ENCODE measurements at places on chromosomes 16 and 17. TPM values are rescaled to one million over a fixed set of nuclear protein-coding genes. Genes with fewer than 3 reads are reported as not detected.

DNA sequence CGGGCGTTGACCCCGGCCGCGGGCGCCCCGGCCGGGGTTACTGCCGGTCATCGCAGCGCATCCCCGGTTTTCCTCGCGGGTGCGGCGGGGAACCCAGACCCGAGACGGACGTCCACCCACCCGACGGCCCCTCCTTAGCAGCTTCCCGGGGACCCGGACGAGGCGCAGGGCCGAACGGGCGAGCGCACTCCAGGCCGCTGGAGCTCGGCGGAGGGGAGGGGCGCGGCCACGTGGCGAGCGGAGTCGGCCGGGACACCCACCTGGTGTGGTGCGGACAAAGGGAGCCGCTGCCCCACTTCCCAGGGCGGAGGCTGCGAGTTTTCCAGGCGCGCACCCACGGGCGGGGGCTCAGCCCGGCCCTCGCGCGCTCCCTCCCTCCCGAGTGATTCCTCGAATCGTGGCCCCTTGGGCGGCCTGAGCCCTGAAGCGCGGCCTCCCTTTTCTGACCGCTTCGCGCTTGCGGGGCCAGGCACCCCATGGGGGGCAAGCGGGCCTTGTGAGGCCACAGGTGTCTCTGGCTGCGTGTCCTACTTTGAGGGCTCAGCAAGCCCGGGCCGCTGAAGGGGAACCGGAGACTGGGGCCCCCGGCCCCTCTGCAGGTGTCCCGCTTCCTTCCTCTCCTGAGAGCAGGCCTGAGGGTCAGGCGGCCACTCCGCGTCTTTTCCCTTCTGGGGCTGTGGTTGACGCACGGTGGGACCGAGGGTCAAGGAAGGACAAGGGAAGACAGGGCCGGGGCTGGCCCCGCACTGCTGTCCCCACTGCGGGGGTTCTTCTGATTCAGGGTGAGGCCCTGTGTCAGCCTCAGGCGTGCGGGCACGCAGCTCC is 1.1 kb upstream of the FASN start:
- no peak for DNase-seq

GRCh38 chr16:88456356-88457292 is 3.5 kb downstream of the ZFPM1 start:
- no peak for DNase-seq

DNA sequence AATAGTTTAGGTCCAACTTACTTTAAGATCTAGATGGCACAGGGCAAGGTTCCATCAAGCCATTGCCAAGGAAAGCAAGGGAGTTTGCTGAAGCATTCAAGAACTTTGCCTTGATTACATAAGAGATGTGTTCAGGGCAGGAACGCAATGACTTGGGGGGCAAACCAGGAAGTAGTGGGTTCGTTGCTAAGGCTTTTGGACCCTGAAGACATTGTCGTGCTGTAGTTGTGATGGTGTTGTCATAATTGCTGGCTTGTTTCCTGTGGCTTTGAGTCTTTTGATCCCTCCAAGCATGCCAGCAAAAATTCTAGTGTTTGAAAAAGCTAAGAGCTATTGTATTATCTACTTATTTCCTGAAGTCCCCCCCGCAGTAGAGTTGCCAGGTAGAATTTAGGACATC is 70.7 kb upstream of the HNF1B start:
- DNase-seq: no peak

- no peak for DNase-seq
These were observed at the start of gene ABCC1 for GRCh38 chr16:15949210-15950160. Gene ABCC1, plus strand, starts transcription at chr16:15949616. Its CDS starts 136 bp downstream, at chr16:15949752.

DNA sequence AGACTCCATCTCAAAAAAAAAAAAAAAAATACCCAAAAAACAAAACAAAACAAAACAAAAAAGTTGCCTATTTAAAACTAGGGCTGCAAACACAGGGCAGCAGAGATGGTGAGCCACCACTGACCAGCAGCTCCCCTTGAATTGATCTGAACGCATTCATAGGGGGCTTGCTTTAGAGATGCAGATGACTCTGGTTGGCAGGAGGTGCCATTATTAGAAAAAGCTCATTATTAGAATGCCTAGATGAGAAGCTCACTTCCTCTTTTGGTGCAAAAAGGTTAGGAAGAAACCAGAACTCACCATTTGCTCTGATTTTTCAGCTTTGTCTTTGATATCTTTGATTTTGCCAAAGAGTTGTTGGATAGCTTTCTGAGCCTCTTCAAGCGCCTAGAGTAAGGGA is 53.1 kb downstream of the VPS53 start:
- no peak for DNase-seq

DNA sequence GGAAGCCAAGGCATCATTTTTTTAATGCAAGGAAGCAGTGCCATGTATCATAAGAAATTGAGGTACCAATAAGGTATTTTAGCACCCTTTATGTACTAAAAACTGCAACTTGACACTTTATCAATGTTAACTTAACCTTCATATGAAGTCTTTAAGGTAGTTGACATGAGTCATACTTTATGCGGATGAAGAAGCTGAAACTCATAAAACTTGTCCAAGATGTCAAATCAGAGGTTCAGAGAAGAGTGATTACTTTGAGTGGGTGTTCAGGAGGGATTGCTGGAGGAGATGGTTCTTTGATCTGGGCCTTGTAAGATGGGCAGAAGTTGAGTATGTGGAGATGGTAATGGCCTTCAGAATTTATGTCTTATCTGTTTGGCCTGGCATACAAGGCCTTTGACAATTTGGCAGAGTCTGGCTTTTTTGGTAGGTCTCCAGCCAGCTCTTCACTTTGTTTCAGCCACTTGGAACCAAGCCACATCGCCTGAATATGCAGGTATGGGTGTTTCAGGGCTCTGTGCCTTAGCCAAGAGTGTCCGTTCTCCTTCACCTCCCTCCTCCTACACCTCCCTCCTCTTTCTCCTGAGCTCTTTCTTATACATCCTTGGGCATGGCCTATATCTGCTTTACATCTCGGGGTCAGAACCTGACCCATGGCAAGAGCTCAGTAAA is 23.7 kb downstream of the YPEL2 start:
- no peak for DNase-seq

DNA sequence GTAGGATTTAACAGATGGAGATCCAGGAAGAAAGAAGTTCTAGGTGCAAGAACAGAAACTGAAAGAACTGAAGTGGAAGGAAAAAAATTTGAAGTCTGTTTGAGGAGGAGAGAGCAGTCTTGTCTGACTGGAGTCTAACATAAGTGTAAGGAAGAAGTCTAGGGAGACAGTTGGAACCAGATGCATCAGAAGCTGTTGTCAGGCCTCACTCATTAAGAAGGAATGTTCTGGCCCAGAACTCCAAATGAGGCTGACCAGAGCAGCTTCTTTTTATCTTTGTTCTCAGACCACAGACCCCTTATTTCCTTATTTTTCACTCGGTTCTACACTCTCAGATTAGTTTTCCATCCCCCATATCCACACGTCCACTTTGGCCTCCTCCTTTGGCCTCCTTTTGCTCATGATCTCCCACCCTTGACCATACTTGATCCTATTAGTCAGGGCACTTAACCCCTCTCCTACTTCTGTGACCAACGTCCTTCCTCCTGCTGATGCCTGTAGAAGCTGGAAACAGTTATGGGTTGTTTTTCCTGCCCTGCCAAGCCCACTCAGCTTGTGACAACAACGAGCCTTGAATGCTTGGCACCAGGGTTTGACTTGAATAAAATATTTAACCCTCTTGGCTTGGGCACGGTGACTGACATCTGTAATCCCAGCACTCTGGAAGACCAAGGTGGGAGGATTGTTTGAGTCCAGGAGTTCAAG is 7.0 kb upstream of the MYH2 start:
- no peak for DNase-seq

DNA sequence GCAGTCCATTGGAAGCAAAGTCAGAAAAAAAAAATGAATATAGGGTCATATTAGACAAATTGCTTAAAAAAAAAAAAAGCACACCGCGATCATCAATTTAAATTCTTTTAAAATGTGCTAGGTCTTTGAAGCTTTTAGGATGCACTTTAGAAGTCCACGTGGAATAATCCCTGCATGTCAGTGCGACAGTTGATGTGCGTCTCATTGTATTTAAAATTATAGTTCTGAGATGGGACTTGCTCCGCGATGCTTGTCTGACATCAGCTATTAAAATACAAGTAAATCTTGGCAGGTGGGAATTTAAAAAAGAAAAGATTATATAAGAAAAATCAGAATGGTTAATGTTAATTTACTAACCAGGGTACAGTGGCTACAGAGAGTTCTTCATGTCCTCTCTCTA is 105.2 kb downstream of the RBFOX1 start:
- no peak for DNase-seq

DNA sequence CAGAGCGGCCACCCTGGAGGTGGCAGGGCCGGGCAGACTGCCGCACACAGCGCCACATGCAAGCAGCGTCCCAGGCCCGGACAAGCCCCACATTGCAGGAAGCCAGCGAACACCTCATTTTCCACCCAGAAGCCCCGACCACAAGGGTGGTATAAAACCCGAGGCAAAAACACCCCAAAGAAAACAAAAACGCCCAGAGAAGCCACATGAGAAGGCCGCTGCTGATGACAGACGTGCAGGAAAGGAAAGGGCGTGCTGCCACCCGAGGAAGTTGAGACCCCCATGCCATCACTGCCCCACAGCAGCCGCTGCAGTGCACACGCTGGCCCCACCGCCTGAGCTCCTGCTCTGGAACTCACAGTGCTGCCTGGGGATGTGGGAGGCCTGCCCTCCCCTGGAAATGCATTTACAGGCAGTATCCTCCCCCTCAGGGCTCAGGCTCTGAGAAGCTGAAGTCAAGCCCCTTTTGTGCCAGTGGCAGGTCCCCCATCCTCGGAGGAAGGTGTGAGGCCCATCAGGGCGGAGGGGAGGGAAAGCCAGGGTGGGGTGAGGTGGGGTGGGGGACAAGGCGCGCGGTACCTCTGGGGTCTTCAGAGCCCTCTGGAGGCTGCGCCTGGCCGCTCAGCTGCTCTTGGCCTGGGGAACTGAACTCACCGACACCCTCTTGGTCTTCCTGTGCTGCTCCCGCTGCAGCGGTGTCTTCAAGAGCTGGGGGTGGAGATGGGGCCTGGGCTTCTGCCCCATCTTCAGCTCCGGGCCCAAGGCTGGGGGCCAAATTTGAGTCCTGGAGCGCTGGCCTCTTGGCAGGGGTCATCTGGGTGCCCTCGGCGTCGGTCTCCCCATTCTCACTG is 62.0 kb downstream of the IL21R start:
- DNase-seq: no peak

GRCh38 chr17:6539871-6540270 is 16.5 kb downstream of the PITPNM3 start:
- DNase-seq: no peak

GRCh38 chr16:81816793-81817210 is 37.7 kb downstream of the PLCG2 start:
- no peak for DNase-seq

GRCh38 chr17:56523042-56523441 is 70.5 kb upstream of the NOG start:
- DNase-seq: no peak

GRCh38 chr17:5272322-5272721 is 9.8 kb upstream of the RABEP1 start:
- DNase-seq: no peak

DNA sequence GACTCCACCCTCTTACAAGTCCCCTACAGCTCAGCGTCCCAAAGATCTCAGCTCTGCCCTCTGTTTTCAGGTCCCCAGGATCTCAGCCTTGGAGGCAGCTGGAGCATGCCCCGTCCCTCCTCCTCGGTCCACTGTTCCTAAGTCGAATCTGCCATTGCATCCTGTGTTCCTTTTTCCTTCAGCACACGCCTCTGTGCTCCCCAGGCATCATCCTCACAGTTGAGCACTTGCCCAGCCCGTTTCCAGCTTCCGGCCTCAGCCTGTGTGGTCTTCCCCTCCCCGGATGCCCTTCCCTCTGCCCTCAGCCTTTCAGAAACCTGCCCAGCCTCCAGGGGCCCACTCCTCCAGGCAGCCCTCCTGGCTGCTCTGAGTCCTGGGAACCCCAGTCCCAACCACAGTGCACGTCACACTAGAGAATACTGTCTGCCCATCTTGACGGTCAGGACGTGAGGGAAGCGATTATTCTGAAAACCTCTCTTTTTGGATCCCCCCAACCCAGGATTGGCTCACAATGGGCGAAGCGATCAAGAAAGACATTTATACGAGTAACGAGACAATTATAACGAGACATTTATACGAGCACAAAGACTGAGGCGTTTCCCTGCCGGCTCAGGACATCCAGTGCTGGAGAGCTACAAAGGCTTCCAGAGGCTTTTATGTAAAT is 41.4 kb downstream of the RPH3AL start:
- no peak for DNase-seq

DNA sequence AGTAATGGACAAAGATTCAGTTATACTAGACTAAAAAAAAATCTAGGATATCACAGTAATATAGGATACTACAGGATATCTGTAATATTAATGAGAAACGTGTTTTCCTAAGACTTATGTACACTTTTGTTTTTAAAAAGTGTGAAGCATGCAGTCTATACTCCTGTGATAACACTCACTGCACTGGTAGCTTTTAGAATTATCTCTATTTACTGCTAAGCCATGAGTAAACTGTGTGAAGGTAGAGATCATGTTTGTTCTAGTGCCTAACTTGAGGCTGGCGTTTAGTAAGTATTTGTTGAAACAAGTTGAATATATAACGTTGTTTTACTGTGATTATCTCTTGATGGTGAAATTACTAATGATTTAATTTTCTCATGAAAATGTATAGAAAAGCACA is 23.9 kb downstream of the RPA1 start:
- DNase-seq: no peak

- DNase-seq: no peak
These were observed 2.1 kb upstream of the C1QL1 start for GRCh38 chr17:44970136-44970741.

GRCh38 chr17:77375108-77375916 is 234.5 kb downstream of the SEC14L1 start:
- DNase-seq: no peak

- DNase-seq: no peak
These were observed 1.3 kb downstream of the GNAO1 start for GRCh38 chr16:56192635-56192945.

DNA sequence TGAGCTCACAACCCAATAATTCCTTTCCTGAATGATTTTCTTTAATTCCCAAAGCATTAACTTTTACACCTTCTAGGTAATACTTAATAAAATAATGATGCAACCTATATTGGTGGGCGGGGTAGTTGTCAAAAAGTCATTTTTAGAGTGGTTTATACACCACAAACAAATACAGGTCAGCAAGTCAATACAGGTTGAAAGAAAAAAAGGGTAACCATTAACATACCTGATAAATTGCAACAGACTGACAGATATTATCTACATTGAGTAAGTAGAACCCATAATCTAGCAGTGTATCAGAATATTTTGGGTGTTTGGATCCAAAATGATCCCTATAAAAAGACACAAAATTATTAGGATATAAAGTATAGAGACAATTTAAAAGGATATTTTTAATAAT is 39.3 kb downstream of the CHCT1 start:
- DNase-seq: no peak

Gene PRR29
- 2.9 TPM for polyA plus RNA-seq

Gene CDRT15L2
- polyA plus RNA-seq: not detected

Gene TPSG1
- 0.49 TPM for polyA plus RNA-seq

Gene ADAD2
- polyA plus RNA-seq: 0.44 TPM

Gene HBQ1
- 0.31 TPM for polyA plus RNA-seq

Gene XYLT1
- 7.4 TPM for polyA plus RNA-seq

Gene CDR2L
- 7.7 TPM for polyA plus RNA-seq

Gene C1QTNF8
- polyA plus RNA-seq: not detected

Gene KRT32
- polyA plus RNA-seq: not detected

Gene EZH1
- polyA plus RNA-seq: 40.8 TPM

Gene TPSD1
- not detected for polyA plus RNA-seq

Gene PDP2
- 12.7 TPM for polyA plus RNA-seq

Gene CHST4
- polyA plus RNA-seq: 0.18 TPM
